Stimulated activated memory B cell treated with anti-CD40 and anti-IgM and Interleukin-4, amounts not matched to agents 10 μg/mL and 1 μg/mL and 100 μg/mL, for 72 hours (primary cell): ENCODE measurements at places on chromosomes 11 and 22.
A peak's percentile ranks its signal among the peaks of the same experiment; 100 is the strongest.

- ATAC-seq: no peak
Measured at GRCh38 chr11:46390331-46391171, 1.0 kb downstream of the CHRM4 start.

GRCh38 chr22:29870574-29870973 is 12.4 kb upstream of the MTMR3 start:
- ATAC-seq: no peak

GRCh38 chr11:64237484-64237951 is 3.1 kb downstream of the VEGFB start:
- no peak for ATAC-seq

DNA sequence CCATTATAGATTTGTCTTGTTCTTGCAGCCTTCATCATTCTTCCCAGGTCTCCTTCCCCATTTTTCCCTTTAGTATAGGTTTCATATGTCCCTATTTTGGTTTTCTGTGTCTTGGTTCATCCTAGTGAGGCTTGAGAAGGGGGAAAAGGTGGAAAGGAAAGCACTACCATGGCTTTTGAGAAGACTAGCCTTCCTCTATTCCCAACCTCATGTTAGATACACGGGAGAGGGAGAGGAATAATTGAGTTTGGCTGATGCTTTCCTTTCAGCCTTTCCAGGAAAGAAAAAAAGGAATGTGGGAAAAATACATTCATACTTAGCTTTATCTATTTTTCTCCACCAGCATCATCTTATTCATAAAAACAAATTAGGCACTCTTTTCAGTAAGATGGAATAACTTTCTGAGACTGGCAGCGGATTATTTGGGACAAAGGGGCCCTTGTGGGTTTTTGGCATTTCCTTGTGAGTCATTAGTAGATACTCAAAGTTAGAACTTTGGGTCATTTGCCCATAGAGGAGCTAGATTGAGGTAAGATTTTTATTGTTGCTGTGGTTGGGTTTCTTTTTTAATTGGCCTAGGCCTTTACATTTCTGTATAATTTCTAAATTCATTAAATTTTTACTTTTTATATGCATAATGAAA is 23.8 kb downstream of the CAPRIN1 start:
- no peak for ATAC-seq

GRCh38 chr11:114282488-114282887 is 13.7 kb upstream of the NNMT start:
- ATAC-seq: no peak

- ATAC-seq: no peak
Measured at GRCh38 chr22:37909766-37910165, 3.7 kb downstream of the MICALL1 start.

GRCh38 chr11:67312187-67313021 is 9.1 kb downstream of the SSH3 start:
- no peak for ATAC-seq

- ATAC-seq: no peak
Measured at GRCh38 chr11:38809521-38809920, 2211.5 kb upstream of the RAG2 start.

GRCh38 chr11:133927690-133928627 is 28.8 kb downstream of the IGSF9B start:
- peak; percentile 62 for ATAC-seq

DNA sequence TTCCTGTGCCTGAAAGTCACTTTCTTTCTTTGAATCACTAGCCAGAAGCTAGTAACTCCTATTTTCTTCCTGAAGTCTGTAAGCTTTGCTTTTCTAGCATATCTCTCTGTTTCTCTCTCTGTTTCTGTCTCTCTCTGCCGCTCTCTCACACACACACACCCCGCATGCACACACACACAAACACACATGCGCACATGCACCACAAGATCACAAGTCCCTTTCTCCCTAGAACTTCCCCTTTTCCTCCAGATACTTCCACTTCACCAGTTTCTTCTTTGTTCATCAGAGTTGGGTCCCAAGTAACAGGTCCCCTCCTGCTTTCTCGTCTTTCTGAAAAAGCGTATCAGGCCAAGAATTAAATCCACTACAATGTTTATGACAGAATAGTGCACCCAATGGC is 148.5 kb upstream of the HSD17B12 start:
- ATAC-seq: no peak
